ENCODE measurements at places on chromosomes 3 and 15.

GRCh38 chr15:34616613-34617012 is 33.2 kb upstream of the GOLGA8B start:
- no peak for DNase-seq

- DNase-seq: no peak
These were observed 79.5 kb upstream of the KCNMB2 start for GRCh38 chr3:178456621-178457285.

DNA sequence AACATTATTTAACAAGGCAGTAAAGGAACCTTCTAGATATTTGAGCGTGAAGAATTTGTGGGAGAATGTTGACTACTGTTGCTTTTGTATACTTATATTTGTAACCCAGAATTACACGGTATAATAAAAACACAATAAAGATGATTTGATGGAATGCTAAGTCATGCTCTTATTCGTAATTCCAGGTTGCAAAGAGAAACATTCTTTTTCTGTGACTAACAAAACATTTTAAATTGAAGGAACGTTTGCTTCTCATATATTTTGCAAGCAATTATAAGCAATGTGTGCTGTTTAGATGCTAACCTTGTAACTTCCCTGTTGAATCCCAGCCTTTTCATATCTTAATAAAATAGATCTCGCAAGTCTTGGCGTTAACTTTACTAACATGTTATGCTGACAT is 124.4 kb upstream of the CGNL1 start:
- DNase-seq: no peak

DNA sequence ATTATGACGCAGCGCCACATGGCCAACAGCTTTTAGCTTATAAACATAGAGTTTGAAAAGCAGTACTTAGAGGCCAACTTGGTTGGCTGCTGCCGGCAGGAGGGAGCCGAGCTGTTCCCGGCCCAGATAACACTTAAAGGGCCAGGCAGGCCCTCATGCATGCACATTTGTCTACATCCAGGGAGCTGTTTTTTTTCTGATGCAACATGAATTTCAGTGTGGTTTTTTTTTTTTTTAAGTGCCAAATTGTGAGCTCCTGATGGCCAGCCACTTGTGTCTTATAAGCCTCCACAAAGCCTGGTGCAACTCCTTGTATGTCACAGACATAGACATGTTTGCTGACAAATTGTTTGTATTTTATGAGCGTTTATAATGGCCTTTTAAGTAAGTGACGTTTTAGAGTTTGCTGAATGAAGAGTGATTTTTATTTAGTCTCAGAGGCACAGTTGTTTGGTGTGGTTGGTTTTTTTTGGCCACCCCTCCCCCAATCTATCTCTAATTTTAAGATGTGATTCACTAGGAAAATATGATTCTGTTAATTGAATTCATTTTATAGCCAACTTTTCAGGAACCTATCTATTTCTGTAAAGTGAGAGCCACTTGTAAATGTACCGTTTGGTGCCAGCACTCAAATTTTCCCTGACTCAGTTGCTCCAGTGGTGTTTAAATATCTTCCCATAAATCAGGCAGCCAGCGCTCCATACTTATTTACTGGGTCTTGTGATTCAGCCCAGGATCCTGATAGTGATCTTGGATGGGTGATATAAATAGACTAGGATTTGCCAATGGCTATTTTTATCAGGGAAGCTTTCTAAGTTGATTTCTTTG is 134.3 kb downstream of the VGLL4 start:
- peak; percentile 36 for DNase-seq

- no peak for DNase-seq
These were observed 95.7 kb downstream of the PRICKLE2 start for GRCh38 chr3:64129581-64129980.

DNA sequence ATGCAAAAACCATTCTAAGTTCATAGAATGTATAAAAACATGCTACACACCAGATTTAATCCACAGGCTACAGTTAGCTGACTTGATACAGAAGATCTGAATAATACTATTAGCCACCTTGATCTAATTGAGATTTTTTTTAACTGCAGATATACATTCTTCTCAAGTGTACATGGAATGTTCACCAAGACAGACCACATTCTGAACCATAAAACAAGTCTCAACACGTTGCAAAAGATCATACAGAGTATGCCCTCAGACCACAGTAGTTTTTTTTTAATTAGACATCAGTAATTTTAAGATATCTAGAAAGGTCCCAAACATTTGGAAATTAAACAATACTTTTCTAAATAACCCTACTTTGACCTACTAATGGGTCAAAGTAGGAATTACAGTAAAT is 83.3 kb downstream of the FGF7 start:
- no peak for DNase-seq

GRCh38 chr15:35717721-35718120 is 171.8 kb upstream of the DPH6 start:
- no peak for DNase-seq

- no peak for DNase-seq
These were observed 28.0 kb upstream of the GABRA5 start for GRCh38 chr15:26838742-26839460.

DNA sequence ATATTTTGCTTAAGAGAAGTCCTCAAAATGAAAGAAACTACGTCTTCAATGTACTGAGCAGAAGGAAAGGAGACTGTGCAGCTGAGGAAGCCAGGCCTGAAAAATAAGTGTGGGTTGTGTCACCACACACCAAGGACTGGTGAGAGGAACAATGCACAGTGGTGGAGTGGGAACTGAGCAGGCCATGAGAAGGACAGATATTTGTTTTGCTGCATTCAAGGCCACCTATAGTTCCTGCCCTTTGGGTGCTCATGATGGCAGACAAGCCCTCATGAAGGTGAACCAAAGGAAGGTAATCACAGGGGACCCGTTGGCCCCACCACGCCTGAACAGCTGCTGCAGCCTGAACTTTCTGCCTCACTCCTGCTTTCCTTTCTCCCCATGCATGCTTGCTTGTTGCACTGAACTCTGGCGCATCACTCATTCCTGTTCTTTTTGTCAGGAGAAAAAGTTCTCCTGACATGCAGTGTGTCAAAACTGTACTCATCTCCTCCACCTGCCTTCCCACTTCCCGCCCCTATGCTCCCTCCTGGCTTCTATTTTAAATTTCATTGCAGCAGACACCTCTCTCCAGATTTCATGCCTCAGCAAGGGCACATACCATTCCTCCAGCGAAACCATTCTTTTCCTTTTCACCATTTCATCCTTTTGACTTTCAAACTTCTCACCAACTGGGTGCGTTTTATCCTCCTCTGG is 2.2 kb upstream of the RNF7 start:
- DNase-seq: no peak

- DNase-seq: no peak
These were observed 141.8 kb downstream of the IL20RB start for GRCh38 chr3:137099364-137100219.

GRCh38 chr3:124364317-124365020 is 365.8 kb upstream of the UMPS start:
- no peak for DNase-seq

- no peak for DNase-seq
These were observed 41.8 kb downstream of the ITGB5 start for GRCh38 chr3:124845406-124845805.

GRCh38 chr3:149963485-149963884 is 7.2 kb downstream of the PFN2 start:
- DNase-seq: no peak

GRCh38 chr3:17645074-17645698 is 97.2 kb downstream of the TBC1D5 start:
- no peak for DNase-seq

- no peak for DNase-seq
These were observed 509.0 kb upstream of the NECTIN3 start for GRCh38 chr3:110562621-110563020.

DNA sequence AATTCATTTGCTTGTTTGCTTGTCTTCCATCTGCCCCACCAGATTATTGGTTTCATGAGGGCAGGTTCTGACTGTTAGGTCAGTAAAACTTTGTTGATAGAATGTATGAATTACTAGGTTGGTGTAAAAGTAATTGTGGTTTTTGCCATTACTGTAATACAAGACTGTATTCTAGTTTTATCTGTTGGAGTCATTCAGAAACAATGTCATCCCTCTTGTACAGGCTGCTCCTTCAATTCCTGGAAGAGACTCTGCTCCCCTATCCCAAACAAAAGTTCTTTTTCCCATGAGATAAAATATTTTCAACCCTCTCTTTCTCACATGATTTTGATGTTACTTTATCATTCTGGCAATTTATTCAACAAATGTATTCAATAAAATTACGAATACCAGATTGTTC is 115.0 kb downstream of the CHST2 start:
- DNase-seq: no peak
